HepG2 (cell line): ENCODE measurements at places on chromosomes 5 and 9. TPM values are rescaled to one million over a fixed set of nuclear protein-coding genes. Genes with fewer than 3 reads are reported as not detected.

CEP120 gene
- total RNA-seq = 14.7 and 21.7 TPM in 2 replicates

BARX1 gene
- not detected in 2 replicates for total RNA-seq

GRCh38 chr9:117044241-117044640 is 357.1 kb downstream of the TRIM32 start:
- no peak overlapping the region for H3K4me3 ChIP-seq
- DNase-seq = no peak
- H3K36me3 ChIP-seq = no peaks in the 10 kb centered on the region
- H3K27me3 ChIP-seq = no peaks in the 10 kb centered on the region

- H3K4me1 ChIP-seq = no peaks in the 10 kb centered on the region
- no peaks in the 10 kb centered on the region for H3K27me3 ChIP-seq
- no peak for DNase-seq
- H3K36me3 ChIP-seq = no peaks in the 10 kb centered on the region
Measured at GRCh38 chr9:115106642-115107041, 11.3 kb downstream of the TNC start.

CTXN3 gene
- not detected in 2 replicates for total RNA-seq
